Activated CD4-positive, alpha-beta T cell treated with anti-CD3 and anti-CD28 coated beads for 36 hours (primary cell): ENCODE measurements at places on chromosomes 12 and 14. TPM values are rescaled to one million over a fixed set of nuclear protein-coding genes. Genes with fewer than 3 reads are reported as not detected.

GRCh38 chr12:40376533-40377267 lies 151.9 kb downstream of the LRRK2 start:
- DNase-seq = no peak

DNA sequence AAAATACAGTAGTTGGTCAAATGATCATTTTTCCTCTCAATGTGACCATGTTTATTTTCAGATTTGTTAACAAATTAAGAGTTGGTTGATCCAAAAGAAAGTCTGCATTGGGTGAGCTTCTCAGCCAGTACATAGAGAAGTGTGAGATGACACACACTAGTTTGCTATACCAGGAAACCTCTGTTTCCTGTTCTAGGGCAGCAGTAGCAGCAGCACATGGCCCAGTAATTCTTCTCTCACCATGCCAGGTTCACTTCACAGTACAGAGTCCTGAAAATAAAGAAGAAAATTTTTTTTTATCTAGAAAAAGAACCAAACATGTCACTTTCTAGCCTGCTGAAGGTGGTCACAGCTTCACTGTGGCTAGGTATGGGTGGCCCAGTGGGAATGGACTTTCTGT lies 250.2 kb upstream of the OR4E1 start:
- peak; percentile 41 for DNase-seq

Gene RTL1
- total RNA-seq = not detected

Gene CD63
- total RNA-seq = 122 TPM
